Vagina (tissue), 2 donors: ENCODE measurements at places on chromosomes 4 and X.

GRCh38 chr4:8188743-8189550 is 10.1 kb upstream of the SH3TC1 start:
- no peak for DNase-seq

DNA sequence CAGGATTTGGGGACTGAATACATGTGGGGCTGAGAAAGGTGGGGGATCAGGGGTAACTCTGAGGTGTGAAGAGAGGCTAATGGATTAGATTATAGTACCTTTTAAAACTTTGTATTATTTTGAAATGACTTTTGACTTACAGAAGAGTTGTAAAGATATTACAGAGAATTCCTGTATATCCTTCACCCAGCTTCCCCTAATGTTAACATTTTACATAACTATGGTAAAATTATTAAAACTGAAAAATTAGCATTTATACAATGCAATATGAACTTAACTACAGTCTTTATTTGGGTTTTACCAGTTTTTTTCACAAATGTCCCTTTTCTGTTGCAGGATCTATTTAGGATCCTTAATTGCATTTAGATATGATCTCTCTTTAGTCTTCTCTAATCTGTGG is 57.4 kb downstream of the TMEM164 start:
- no peak for DNase-seq

DNA sequence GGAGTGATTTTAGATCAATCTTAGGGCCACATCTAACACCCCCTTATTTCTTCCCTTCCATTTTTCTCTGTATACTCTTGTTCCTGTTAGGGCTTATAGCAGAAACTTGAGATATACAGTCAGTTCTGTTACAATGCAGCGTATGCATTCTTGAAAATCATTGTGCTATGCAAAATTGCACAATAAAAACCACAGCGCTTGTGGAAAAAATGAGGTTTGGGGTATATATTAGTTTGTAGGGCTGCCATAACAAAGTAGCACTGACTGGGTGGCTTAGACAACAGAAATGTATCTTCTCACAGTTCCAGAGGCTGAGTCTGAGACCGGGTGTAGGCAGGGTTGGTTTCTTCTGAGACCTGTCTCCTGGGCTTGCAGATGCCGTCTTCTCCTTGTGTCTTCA is 59.0 kb downstream of the WWC2 start:
- no peak for DNase-seq

DNA sequence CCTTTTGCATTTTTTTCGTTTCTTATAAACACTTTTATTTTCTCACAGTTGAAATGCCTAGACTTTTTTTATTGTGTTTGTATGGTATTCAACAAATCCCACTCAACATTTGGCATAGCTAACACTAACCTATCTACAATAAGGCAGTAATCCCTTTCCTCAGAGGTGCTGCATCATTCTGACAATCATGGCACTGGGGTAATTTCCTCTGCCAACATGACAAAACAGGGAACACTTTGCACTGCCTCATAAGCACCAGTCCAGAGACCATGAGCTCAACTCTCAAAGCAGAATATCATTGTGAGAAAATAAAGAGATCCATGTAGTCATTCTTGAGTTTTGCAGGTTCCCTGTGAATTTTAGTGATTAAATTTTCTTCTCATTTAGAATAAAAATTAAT is 183.8 kb upstream of the INTU start:
- no peak for DNase-seq

GRCh38 chr4:86054286-86055032 is 305.4 kb downstream of the MAPK10 start:
- DNase-seq = no peak

DNA sequence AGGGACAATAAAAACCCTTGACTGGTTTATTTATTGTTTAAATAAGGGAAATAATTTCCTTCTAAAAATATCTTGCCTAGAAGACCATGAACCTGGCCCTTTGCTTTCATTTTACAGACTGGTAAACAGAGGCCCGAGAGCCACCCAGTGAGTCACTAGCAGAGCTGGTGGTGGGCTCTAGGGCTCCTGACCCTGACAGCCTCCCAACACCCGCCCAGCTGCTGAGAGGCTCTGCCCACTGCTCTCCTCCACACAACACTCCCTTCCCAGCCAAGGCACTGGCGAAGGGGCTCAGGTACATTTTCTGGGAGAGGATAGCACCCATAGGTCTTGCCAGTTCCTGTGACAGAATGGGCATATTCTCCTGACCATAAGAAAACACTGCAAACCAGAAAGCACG is 18.1 kb upstream of the PPEF2 start:
- DNase-seq = no peak

DNA sequence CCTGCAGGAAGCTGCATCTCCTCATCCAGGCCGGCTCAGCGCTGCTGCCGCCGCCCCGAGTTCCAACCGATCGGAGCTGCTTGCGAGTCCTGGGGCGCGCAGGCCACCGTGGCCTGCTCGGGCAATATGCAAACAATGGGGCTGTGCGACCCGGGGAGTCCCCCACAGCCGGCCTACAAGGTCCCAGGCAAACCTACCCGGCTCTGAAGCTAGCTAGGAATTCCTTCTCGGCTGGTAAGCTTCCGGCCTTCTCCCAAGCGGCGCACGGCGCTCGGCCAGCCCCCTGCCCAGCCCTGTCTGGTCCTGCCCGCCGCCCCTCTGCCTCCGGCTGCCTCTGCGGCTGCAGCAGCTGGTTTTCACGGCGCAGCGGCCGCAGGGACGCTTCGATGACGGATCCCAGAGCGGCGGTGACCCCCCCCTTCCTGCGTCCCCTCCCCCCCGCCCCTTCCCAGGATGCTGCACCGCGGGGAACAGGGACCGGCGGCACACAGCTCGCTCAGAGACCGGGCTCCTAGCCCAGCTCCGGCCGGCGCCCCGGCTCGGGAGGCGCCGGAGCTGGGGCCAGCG is 59.4 kb downstream of the TSC22D3 start:
- no peak for DNase-seq

DNA sequence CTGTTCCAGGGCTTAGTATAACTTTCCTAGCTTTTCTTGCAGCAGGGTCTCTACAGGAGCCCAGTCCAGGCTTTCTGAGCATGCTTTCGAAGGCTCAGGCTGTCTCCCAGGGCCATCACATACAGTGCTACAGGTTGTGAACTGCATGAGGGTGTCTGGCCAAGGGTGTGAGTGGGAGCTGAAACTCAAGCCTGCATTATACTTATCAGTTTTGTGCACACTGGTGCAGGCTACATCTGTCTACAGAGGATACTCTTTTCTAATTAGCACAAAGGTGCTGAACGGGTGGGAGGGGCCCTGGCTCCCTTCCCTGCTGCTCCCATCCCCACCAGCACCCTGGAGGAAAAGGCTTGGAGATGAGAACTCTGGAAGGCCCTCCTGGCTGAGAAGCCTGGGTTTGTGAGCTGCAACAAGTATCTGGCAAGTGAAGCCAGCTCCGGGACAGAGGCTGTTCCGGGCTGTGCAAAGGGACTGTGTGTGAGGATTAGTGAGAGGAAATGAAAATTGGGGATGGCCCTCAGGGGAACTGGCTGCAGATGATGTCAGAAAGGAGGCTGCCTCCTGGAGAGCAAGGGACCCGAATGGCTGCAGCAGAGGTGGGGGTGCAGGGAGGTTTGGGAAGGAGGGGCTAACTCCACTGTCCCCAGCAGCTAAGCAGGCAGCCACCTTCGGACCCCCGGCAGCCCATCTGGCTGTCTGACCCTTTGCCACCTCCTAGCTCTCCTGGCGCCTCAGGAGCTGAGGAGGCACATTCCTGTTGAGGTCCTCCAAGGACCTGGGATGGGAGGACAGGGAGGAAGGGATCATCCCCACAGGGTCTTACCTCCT is 68.5 kb downstream of the EFNB1 start:
- no peak for DNase-seq

- DNase-seq = no peak
Measured at GRCh38 chr4:74005528-74005927, 7.1 kb upstream of the CXCL5 start.

DNA sequence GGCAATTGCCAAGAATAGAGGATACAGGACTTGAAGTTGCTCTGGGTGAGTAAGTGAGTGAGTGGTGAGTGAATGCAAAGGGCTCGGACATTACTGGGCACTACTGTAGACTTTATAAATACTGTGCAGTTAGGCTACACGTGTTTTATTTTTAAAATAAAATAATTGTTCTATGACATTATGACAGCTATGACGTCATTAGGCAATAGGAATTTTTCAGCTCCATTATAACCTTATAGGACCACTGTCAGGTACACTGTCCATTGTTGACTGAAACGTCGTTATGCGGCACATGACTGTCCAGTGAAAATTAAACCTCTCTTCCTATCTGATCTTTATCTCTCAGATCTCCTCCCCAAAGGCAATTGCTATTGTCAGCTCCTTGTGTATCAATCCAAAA is 5.1 kb upstream of the TASL start:
- DNase-seq = no peak

DNA sequence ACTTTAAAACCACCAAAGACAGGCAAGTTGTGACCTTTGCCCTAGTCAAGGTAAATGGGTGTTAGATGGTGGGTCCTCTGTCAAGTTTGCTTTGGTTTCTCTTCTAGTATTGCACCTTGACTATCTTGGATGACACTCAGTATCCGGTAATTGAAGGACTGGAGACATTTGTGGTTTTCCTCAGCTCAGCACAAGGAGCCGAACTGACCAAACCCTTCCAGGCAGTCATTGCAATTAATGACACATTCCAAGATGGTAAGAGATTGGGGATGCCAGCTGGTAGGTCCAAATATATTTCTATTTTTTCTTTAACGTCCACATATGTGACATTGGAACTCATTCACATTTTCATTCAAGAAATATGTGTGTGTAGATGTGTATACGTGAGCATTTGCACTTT is 69.3 kb upstream of the ANXA3 start:
- DNase-seq = no peak

- no peak for DNase-seq
Measured at GRCh38 chr4:123674762-123675465, 278.3 kb downstream of the SPRY1 start.

GRCh38 chr4:22384154-22384553 is 131.7 kb downstream of the ADGRA3 start:
- no peak for DNase-seq

- DNase-seq = no peak
Measured at GRCh38 chr4:66949419-66949818, 595.9 kb downstream of the CENPC start.
